Stimulated activated CD4-positive, alpha-beta T cell treated with anti-CD3 and anti-CD28 coated beads, Interleukin-2, amount 100 ng/mL, for 4 hours (primary cell): ENCODE measurements at places on chromosomes 13 and 19.

DNA sequence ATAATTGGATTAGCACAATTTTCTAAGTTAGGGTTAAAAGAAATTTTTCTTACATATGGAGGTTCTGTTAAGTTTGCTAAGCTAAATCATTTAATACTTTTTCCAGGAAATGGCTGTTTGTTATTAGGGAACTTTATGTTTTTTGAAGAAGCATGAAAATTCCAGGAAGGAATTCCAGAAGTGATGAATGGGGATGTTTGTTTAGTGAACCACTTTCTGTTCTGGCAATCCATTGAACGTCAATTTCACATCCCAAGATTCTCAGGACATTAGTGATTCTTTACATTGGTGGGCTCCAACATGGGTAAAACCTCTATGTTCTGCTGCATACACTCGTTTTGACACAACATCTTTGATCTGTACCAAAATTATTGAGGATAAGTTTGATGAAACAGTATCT is 534.4 kb downstream of the IRS2 start:
- DNase-seq = no peak

GRCh38 chr19:4500841-4501591 is 17.3 kb downstream of the PLIN4 start:
- DNase-seq = no peak

DNA sequence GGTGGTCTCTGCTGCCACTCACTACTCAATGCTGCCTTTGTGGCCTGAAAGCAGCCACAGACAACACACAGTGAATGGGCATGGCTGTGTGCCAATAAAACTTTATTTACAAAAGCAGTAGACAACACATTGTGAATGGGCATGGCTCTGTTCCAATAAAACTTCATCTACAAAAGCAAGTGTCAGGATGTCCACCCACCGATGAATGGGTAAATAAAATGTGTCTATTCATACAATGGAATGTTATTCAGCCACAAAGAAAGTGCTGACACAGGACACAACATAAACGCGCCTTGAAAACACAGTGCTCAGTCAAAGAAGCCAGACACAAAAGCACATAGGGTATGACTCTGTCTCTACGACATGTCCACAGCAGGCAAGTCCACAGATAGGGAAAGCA is 20.1 kb downstream of the ZSCAN5A start:
- no peak for DNase-seq

DNA sequence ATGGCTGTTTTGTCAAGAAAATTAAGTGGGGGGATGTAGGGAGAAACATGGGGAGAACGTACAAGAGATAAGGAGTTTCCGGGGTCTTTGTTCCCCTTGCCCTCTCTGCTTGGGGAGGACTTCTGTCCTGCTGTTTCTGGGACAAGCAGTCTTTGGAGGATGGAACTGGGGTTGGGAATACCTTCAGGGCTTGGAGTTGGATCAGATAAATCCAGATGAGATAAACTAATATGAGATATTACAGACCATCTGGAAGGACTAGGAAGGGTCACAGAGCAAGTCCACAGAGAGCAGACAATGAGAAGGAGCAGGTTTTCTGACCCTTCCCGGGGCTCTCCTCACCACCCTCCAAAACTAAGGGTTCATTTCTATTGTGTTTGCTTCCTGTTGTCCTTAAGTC is 237.5 kb downstream of the TSHZ3 start:
- no peak for DNase-seq
